ENCODE measurements at places on chromosomes 4 and X.

GRCh38 chr4:37648084-37648817 is 37.9 kb downstream of the RELL1 start:
- DNase-seq, result no peak
- H3K27ac ChIP-seq, result no peak overlapping the region
- H3K4me1 ChIP-seq, result no peaks in the 10 kb centered on the region
- H3K4me3 ChIP-seq, result no peak overlapping the region

GRCh38 chrX:72247206-72247942 is 8.5 kb upstream of the ERCC6L start:
- H3K36me3 ChIP-seq, result no peaks in the 10 kb centered on the region
- H3K27me3 ChIP-seq, result no peaks in the 10 kb centered on the region
- no peak overlapping the region for H3K4me3 ChIP-seq

GRCh38 chrX:123830309-123830708 is 29.5 kb upstream of the XIAP start:
- no peaks in the 10 kb centered on the region for H3K4me1 ChIP-seq
- no peaks in the 10 kb centered on the region for H3K36me3 ChIP-seq
- H3K27me3 ChIP-seq, result no peaks in the 10 kb centered on the region
- H3K27ac ChIP-seq, result no peak overlapping the region
- DNase-seq, result no peak

- no peaks in the 10 kb centered on the region for H3K27me3 ChIP-seq
- no peak overlapping the region for H3K27ac ChIP-seq
- DNase-seq, result no peak
- no peak overlapping the region for H3K4me3 ChIP-seq
- no peaks in the 10 kb centered on the region for H3K4me1 ChIP-seq
These were observed 58.8 kb upstream of the IGFBP7 start for GRCh38 chr4:57168982-57169381.

- H3K4me1 ChIP-seq, result no peaks in the 10 kb centered on the region
- H3K27me3 ChIP-seq, result no peaks in the 10 kb centered on the region
- no peak for DNase-seq
These were observed 738.3 kb upstream of the FRG1 start for GRCh38 chr4:189202182-189202868.

Measured in effector memory CD4-positive, alpha-beta T cell (primary cell).